ENCODE measurements at places on chromosomes 11 and 22.
A peak's percentile ranks its signal among the peaks of the same experiment; 100 is the strongest.

DNA sequence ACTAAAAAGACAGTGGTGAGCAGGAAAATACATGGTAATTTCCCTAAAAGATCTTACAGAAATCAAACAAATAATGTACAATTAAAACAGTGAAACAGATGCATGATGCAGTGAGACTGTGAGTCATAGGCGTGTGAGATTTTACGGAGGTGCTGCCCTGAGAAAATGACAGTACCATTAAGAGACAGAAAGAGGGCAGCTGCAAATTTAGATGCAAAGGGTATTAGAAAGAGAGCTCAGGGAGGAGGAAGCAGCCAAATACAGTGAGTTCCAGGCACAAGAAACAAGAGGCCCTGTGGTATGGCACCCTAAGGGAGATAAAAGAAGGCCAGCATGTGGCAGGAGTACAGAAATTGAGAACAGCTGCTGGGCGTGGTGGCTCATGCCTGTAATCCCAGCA lies 88.5 kb upstream of the FIBIN start:
- no peak for DNase-seq

- DNase-seq, result peak; percentile 44
Measured at GRCh38 chr22:28112548-28113043, 193.5 kb upstream of the PITPNB start.

GRCh38 chr11:120342226-120342625 lies 6.0 kb downstream of the ARHGEF12 start:
- no peak for DNase-seq

- no peak for DNase-seq
Measured at GRCh38 chr11:31803813-31804311, 7.3 kb downstream of the PAX6 start.

DNA sequence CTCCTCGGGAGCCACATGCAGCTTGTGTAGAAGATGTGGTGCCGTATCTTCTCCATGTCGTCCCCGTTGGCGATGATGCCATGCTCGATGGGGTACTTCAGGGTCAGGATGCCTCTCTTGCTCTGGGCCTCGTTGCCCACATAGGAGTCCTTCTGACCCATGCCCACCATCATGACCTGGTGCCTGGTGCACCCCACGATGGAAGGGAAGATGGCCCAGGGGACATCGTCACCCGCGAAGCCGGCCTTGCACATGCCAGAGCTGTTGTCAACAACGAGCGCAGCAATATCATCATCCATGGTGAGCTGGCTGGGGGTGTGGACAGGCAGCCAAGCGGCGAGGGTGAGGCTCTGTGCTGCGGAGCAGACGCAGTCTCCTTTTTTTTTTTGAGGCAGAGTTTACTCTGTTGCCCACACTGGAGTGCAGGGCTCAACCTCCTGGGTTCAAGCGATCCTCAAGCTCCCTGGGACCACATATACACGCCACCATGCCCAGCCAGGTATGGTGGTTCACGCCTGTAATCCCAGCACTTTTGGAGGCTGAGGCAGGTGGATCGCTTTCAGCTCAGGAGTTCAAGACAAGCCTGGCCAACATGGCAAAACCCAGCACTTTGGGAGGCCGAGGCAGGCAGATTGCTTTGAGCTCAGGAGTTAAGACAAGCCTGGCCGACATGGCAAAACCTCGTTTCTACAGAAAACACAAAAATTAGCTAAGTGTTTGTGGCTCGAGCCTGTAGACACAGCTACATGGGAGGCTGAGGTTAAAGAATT lies 17.3 kb upstream of the EP300 start:
- DNase-seq, result no peak

- DNase-seq, result no peak
Measured at GRCh38 chr11:128338811-128339210, 248.5 kb downstream of the ETS1 start.

DNA sequence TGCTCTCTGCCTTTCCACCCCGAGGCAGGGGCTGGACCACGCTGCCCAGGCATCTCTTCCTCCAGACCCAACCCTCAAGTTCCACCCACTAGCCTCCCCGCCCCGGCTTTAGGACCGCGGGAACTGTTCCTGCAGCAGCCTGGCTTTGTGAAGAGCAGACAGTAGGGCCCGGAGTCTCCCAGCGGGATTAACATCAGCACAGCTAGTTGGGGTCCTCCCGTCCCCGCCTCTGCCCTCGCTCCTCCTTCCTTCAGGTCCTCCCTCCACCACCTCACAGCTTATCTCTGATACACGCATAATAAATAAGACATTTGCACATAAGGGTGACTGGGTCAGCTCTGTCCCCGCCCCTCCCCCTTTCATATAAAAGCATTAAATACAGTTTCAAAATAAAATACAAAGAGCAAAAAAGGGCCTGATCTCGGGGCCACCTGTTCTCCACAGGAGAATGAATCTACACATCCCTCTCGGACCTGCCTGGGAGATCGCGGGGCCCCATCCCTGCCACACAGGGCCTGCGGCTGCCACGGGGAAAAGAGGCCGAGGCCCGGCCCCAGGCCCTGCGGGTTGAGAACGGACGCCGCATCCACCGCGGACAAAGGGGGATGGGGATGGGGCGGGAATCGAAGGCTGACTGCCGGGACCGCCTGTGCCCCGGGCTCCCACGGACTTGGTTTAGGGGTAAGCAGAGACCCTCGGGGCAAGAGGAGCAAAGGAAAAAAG lies 6.5 kb downstream of the ZFTA start:
- DNase-seq, result peak; percentile 50

DNA sequence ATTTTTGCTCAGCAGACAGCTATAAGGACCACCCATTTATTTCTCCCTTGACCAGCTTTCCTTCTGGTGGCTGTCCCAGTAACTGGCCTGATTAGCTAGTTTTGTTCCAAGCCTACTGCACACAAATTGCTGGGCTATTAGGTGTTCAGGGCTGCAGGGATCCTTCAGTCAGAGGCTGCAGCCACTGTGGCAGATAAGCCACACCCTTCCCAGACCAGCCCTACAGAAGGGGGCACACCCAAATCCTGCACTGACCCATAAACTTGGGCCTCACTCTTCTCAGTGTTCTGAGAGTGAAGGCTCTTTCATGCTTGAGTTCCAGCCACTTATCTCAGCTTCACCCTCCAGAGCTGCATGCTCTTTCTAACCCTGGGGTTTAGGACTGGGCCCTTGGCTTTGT lies 200.0 kb downstream of the AASDHPPT start:
- DNase-seq, result no peak

DNA sequence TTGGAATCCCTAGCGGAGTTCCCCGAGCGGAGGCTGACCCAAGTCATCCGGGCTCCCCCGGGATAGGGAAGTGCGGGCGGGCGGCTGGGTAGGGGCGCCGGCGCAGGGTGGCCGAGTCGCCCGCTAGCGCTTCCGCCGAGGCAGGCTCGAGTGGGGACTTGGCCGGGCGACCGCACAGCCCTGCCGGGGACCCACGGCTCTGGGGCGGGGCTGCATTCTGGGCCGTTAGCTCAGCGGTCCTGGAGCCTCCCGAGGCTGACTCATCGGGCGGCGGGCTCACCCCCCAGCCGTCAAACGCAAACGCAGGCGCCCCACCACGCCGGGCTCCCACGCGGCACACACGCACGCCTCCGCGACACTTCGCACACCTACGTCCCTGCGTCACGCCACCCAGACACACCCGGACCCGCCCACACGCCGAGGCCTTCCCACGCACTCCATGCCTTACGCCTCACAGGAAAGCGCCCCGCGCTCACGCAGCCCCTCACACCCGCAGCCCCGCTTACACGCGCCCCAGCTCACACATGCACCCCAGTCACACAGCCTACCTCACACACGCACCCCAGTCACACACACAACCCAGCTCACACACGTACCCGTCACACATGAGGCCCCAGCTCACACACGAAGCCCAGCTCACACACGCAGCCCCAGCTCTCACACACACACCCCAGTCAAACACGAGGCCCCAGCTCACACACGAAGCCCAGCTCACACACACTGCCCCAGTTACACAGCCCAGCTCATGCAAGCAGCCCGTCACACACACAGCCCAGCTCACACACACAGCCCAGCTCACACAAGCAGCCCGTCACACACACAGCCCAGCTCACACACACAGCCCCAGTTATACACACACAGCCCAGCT lies 1.2 kb downstream of the PHLDB1 start:
- peak; percentile 89 for DNase-seq

GRCh38 chr11:65634905-65635731 lies 2.8 kb upstream of the SIPA1 start:
- DNase-seq, result no peak

DNA sequence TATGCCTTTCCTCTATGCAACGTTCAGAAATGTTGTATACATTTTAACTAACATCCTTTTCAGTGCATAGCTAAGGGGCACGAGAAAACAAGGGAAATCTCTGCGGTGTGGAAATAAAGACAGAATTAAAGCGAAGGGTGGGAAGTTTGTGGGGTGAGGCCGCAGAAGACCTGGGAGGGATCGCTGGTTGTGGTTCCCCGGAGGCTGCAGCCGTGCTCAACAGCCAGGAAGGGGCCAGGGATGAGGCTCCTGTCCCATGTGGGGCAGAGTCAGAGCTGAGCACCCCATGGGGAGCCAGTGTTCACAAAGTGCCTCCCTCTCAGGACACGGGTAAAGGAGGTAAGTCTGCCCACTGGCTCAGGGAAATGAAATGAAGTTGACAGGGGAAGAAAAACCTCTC lies 67.5 kb downstream of the MYEOV start:
- DNase-seq, result no peak

DNA sequence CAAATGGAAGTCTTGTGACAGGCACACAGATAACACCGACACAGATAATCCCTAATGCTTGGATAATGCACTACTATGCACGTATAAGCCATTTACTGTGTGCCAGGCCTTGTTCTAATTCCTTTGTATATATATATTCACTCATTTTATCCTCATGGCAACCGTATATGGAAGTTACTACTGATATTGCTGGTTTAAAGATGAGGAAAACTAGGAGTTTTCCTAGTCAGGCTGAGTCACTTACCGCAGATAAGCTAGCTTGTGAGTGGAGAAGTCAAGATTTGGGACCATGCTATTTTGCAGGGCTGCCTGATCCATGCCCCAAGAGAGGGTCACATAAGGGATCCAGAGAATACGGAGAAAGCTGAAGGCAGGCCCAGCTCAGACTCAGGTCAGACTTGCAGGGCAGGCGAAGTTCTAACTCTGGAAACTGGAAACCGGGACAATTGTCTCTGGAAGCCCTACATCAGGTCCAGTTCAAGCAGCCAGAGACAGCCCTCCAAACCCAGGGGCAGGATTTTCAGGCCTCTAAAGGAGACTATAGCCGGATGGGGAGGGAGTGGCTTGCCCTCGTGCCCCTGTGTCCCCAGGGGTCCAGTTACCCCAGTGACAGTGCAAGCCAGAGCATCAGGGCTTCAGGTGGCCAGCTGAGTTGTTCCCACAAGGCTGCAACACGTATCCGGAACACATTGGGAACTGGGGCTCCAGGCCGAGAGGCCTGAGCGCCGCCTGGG lies 534.8 kb downstream of the INSC start:
- DNase-seq, result no peak

DNA sequence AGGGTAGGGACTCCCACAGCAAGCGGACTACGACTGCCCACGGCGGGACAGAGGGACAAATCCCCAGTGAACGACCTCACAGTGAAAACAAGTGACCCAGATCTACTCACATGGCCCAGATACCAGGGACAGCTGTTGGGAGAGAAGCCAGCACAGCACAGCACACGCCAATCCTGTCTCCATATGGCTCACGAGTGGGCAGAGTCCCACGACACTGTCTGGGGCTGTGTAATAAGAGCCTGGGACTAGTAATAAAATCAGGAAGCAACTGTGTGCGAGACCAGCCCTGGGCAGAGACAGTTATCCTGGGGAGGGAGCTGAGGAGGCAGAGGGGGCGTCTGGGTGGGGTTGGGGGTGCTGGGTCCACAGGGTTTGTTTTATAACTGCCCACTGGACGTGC lies 385.0 kb downstream of the CTTN start:
- DNase-seq, result no peak

DNA sequence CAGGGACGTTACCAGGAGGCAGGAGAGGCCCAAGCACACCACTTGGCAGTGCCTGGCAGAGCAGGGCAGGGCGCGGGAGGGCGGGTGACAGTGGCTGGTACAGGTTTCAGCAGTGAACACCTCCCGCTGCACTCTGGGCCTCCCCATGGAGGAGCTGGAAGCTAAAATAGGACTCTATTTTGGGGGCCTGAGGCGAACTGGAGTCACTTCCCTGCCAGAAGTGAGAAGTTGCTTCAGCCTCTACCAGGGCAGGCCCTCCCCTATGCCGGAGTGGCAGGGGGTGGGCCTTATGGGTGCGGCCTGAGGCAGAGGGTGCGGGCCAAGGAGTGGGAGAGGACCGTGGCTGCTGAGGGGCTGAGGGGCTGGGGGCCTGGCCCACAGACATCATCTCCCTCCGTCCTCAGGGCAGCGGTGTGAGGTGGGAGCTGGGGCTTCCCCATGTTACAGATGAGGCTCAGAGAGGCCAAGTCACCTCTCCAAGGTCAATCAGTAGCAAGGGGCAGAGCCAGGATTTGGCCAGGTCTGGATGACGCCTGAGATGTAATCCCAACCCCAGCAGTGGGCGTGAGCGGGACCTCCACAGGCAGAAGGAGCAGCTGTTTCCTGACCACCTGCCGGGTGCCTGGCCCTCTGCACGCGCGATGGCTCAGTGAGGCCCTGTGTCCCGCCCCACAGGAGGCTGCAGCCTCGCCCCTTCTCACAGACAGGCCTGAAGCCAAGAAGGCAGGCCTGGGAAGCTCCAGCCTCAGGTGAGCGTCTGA lies 39.3 kb downstream of the KCNJ4 start:
- peak; percentile 58 for DNase-seq

DNA sequence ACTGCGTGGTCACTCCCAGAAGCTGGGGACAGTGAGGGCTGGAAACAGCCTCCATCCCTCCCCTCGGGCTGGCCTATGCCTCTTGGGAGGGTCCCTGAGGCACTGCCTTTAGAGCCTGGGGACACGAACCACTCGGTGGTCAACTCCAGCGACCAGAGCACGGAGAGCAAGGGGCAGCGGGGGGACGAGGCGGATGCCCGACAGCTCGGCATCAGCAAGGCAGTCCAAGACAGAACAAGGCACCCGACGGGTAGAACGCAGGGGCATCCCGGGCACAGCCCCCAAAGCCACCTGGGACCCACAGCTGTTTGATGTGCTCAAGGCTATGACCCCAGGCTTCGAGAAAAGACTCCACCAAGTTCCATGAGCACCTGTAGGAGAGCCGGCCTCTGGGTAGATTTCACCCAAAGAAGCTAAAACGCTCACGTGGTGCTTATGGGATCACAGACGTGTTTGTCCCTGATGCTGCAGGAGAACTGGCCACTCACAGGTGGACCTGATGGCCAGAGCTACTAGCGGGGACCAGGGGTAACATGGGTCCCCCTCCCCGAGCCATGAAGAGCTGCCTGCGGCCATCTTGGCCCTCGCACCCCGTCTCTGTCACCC lies 510 bp upstream of the LSP1 start:
- no peak for DNase-seq

- DNase-seq, result no peak
Measured at GRCh38 chr11:7656704-7657103, 16.6 kb downstream of the CYB5R2 start.

- DNase-seq, result no peak
Measured at GRCh38 chr11:126739499-126740145, 260.9 kb downstream of the KIRREL3 start.

- DNase-seq, result no peak
Measured at GRCh38 chr11:128525411-128526243, 61.7 kb downstream of the ETS1 start.

DNA sequence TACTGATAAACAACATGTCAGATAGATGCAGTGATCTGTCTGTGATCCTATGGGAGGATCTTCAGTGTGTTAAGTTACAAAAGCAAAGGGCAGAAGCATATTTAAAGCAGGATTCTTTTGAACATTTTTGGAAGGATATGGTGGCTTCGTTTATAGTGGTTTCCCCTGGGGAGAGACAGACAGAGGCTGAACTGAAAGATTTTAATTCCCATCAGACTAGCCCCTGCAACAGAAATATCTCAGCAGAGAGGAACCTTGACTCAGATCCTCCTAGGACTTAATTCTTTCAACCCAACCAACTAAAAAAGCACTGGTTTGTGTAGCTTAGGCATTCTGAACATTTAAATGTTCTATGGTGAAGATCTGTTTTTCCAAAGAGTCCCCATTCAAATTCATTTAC lies 5.7 kb downstream of the CLTCL1 start:
- DNase-seq, result no peak

Data from left cardiac atrium (tissue), 4 donors.